ENCODE measurements at places on chromosomes 7 and 10.

- DNase-seq: no peak
These were observed 171.4 kb upstream of the NUPR2 start for GRCh38 chr7:56287429-56288138.

GRCh38 chr7:10181996-10182395, 791.7 kb upstream of the PHF14 start:
- no peak for DNase-seq

- no peak for DNase-seq
These were observed 26.3 kb upstream of the AMZ1 start for GRCh38 chr7:2661602-2662272.

- no peak for DNase-seq
These were observed 94.1 kb downstream of the HBP1 start for GRCh38 chr7:107262857-107263256.

DNA sequence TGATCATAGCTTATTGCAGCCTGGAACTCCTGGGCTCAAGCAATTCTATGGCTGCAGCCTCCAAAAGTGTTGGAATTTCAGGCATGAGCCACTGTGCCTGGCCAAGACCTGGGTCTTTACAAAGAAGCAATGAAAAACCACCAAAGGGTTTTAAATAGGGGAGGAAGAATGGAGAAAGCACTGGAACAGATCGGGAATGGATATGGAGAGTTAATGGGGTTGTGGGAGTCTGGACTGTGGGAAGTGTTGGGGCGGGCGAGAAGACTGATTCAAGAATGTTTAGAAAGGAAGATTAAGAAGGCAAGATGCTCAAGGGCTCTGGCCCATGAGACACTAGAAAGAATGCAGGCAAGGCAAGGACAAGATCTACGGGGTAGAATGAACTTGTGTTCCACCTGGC, 98.5 kb downstream of the CARD11 start:
- DNase-seq: no peak

GRCh38 chr7:20745702-20746101, 41.0 kb downstream of the SP8 start:
- no peak for DNase-seq

- DNase-seq: no peak
These were observed 234.7 kb downstream of the SKAP2 start for GRCh38 chr7:26629696-26630095.

DNA sequence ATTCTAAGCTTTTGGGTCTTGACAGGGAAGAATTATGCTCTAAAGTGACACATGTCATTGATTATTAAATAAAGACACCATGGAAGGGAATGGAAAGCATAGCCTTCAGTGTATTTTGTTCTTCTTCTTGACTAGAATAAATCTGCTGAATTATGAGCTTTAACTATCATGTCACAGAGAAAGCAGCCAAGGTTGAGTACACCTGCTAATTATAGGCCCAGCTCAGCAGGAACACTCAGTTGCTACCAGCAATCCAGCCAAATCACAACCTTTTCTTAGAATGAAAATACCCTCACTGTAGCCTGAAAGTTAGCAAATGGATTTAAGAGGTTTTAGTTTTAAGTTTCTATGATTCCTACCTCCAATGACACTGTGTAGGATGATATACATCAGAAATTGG, 225.3 kb upstream of the RHOBTB1 start:
- no peak for DNase-seq

- no peak for DNase-seq
These were observed 207.2 kb downstream of the PARD3 start for GRCh38 chr10:34607894-34608293.

DNA sequence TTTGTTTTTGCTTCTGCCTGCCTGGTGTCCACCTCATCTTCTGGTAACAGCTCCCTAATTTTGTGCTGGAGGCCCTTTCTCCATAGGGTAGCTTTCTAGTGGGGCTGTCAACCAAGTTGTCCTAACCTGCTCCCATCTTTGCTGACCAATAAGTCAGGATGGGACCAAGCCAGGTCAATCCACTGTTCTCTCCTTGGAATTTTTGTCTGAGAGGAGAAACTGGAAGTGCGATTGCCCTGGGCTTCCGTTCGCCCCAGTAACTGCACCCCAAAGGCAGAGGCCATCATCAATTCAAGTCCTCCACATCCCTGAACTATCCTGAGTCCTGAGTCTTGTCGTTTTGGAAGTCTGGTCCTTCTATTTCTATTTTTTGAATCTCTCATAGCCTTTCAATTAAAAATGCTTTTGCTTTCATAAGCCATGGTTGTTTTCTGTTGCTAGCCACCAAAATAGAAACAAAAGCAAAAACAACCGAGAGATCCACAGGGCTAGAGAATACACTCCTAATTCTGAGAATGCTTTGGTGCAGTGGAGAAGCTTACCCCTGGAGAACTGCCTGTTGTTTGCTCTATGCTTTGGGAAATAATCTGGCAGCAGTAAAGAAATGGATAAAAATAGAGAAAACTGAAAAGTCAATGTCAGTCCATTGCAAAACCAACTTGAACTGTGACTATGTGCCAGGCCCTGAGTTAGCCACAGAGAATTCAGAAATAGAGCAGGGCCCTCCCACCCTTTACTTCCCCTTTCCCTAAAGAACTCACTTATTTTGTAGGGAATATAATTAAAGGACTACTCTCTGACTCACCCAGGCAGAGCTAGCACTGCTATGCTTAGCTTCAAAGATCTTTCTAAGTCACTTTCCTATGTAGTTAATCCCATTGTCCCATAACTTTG, 368.1 kb downstream of the CXCL12 start:
- no peak for DNase-seq

GRCh38 chr10:33661580-33662336, 327.3 kb upstream of the NRP1 start:
- DNase-seq: peak; percentile 91

DNA sequence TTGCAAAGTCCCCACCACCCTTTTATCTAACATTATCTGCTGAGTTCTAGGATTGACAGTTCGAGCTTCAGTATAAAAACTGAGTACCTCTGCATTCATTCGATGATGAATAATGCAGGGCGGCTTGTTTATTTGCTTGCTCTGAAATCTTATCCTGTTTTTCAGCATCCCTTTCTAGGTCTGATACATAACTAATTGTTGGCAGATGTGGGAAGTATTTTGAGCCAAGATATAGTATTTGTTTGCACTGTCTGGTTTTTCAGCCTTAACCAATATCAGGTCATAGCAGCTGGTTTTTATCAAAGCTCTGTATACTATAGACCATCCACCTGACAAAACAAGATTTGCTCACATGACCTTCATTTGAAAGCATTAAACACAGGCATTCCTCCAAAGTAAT, 161.4 kb downstream of the TFEC start:
- DNase-seq: no peak

DNA sequence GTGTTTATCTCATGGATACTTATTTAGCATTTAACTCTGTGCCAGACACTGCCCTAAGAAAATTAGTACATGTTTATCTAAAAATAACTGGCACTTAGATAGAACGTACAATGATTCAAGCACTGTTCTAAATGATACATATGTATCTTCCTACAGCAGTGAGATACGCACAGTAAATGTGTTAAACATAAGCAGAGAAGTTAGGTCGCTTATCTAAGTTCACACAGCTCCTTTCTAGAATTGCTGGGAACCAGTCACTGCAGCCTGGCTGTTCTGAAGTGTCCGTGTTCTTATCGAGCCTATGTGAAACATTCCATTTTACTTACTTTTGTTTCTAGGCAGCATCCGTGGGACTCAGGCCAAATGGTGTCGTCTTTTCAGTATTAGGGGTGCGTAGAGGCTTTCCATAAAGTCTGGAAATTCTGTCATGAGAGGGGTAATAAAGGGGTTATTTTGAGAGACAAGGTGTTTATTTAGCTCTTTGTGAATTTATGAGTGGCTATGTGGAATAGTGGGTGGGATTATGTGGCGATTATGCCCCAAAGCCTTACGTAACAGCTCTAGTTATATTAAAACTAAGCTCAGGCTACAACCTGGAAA, 186.9 kb downstream of the SND1 start:
- no peak for DNase-seq

DNA sequence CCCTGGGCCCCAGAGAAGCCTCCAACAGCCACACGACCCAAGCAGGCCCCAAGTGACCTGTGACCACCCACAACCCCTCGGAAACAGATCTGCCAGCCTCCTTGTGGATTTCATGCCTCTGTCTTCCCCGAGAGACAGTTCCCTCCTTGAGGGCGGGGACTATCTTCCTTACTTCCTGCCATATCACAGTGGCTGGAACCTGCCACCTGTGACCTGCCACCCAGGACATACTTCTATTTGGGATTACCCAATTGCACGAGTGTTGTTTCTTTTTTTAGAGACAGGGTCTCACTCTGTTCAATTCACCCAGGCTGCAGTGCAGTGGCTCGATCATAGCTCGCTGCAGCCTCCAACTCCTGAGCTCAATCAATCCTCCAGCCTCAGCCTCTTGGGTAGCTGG, 25.9 kb downstream of the TNRC18 start:
- no peak for DNase-seq

DNA sequence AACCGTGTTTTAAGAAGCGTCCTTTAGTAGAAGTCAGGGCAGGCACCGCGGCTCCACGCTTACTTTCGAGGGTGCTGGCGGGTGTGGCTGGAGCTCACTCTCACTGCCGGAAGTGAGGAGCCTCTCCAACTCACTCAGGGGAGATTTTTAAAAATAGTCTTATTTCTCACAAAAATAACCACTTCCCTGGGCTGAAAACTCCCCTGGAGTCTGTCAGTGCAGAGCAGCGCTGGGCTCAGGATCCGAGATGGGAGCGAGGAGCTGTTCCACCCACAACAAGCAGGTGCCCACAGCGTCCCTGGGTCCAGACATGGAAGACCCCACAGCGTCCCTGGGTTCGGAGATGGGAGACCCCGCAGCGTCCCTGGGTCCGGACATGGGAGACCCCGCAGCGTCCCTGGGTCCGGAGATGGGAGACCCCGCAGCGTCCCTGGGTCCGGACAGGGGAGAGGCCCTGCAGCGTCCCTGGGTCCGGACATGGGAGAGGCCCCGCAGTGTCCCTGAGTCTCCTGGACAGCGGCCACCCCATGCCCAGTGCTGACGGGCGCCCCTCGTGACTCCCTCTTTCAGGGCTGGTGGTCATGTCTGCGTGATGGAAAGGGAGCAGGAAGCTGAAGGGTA, 51.2 kb downstream of the VIPR2 start:
- no peak for DNase-seq
